Activated T-helper 1 cell treated with anti-CD3 and anti-CD28 coated beads, Interleukin-12 subunit alpha, Interleukin-12 subunit beta, Interleukin-2, Interleukin-4 antibody, amounts not matched to agents 30 ng/mL and 10 ng/mL and 1 ng/mL, durations not matched to agents 14 hours and 24 hours and 36 hours (primary cell): ENCODE measurements at places on chromosomes 7 and 10. TPM values are rescaled to one million over a fixed set of nuclear protein-coding genes. Genes with fewer than 3 reads are reported as not detected.

COL1A2 gene
- 9.3 and 10.2 TPM in 2 replicates for total RNA-seq

- no peak overlapping the region for H3K4me3 ChIP-seq
- no peaks in the 10 kb centered on the region for H3K4me1 ChIP-seq
- H3K27ac ChIP-seq, result no peak overlapping the region
- no peaks in the 10 kb centered on the region for H3K27me3 ChIP-seq
- no peaks in the 10 kb centered on the region for H3K36me3 ChIP-seq
- no peak for DNase-seq
Observed at GRCh38 chr7:71739520-71740173, 607.7 kb downstream of the GALNT17 start.

GRCh38 chr7:155020996-155021395 lies 18.1 kb upstream of the PAXIP1 start:
- DNase-seq, result no peak
- no peaks in the 10 kb centered on the region for H3K36me3 ChIP-seq
- no peak overlapping the region for H3K4me3 ChIP-seq
- H3K27ac ChIP-seq, result no peak overlapping the region
- no peaks in the 10 kb centered on the region for H3K4me1 ChIP-seq

DNA sequence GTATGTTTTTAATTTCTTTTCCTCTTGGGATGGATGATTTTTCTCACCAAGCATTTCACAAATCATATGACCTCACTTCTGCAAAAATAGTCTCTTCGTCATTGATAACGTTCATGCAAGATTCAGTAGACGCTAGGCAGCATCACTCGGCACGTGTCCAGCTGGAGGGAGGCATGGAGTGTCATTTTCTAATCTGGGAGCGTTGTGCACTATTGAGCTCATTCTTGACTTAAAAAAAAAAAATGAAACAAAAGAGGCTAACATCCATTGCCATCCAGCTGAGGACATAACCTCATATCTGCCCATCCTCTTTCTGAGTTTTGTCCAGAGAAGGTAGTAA lies 56.2 kb downstream of the COL17A1 start:
- no peaks in the 10 kb centered on the region for H3K27me3 ChIP-seq
- H3K27ac ChIP-seq, result no peak overlapping the region
- H3K4me1 ChIP-seq, result no peaks in the 10 kb centered on the region
- no peak overlapping the region for H3K4me3 ChIP-seq
- no peak for DNase-seq
- H3K36me3 ChIP-seq, result peaks cover 17% of the 10 kb centered on the region

CASP7 gene
- total RNA-seq, result 20.7 and 25.1 TPM in 2 replicates
